T-helper 1 cell treated with Interleukin-12 subunit alpha and Interleukin-12 subunit beta and Interleukin-4 antibody, amounts not matched to agents 30 ng/mL and 1 ng/mL, for 36 hours (primary cell): ENCODE measurements at places on chromosomes 13 and 19. TPM values are rescaled to one million over a fixed set of nuclear protein-coding genes. Genes with fewer than 3 reads are reported as not detected.

The ZNF730 gene
- 0.34 and 0.56 TPM in 2 replicates for total RNA-seq

The HSH2D gene
- 60.5 and 63.2 TPM in 2 replicates for total RNA-seq

The ZNF175 gene
- 8.2 and 8.3 TPM in 2 replicates for total RNA-seq

The ZNF737 gene
- total RNA-seq: 10.5 and 10.7 TPM in 2 replicates

The POU2F2 gene
- 42.8 and 46.2 TPM in 2 replicates for total RNA-seq

The SHISA2 gene
- 12.9 and 13.2 TPM in 2 replicates for total RNA-seq
